CD8-positive, alpha-beta memory T cell (primary cell): ENCODE measurements at places on chromosomes 2 and 18. TPM values are rescaled to one million over a fixed set of nuclear protein-coding genes. Genes with fewer than 3 reads are reported as not detected.

DNA sequence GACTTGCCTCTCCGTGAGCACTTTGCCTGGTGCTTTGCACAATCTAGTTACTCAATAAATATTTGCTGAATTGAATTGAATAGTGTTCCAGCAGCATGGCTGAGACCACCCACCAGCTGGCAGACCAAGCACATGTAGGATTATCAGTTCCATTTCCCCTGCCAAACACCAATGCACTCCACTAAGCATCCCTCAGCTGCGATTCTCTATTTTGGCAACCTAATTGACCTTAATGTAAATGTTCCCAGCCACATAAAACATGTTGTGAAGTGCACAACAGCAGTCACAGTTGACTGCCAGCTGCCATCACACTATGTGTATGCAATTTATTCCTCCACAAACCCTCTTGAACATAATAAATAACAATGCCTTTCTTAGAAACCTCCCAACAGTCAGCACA is 1879.4 kb upstream of the PIK3C3 start:
- no peaks in the 10 kb centered on the region for H3K36me3 ChIP-seq
- H3K4me3 ChIP-seq = no peak overlapping the region
- no peak for DNase-seq
- H3K4me1 ChIP-seq = no peaks in the 10 kb centered on the region
- no peaks in the 10 kb centered on the region for H3K27me3 ChIP-seq

Gene SKA1
- 28.7 TPM for total RNA-seq

- H3K4me3 ChIP-seq = no peak overlapping the region
- H3K27me3 ChIP-seq = no peaks in the 10 kb centered on the region
- DNase-seq = no peak
- no peaks in the 10 kb centered on the region for H3K4me1 ChIP-seq
- no peaks in the 10 kb centered on the region for H3K36me3 ChIP-seq
Observed at GRCh38 chr2:56465491-56465890, 281.7 kb downstream of the CCDC85A start.

DNA sequence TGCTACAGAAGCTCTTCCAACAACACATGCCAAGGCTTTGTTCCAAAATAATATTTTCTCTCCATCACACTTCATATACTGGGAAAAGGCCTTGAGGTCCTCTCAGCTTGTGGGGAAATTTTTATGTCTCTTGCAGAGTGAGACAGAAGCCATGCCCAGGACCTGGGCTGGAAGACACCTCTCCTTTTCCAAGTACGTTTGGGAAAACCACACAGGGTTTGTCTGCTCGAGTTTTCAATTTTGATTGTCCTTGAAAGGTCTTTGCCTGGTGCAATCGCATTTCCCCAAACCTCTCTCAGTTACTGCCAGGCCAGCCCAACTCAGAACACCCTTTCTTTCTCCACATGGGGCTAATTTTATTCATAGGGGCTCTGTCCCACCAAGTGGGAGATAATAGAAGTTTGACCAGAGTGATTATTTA is 272.2 kb downstream of the OSR1 start:
- H3K36me3 ChIP-seq = no peaks in the 10 kb centered on the region
- no peak overlapping the region for H3K4me3 ChIP-seq
- H3K27me3 ChIP-seq = no peaks in the 10 kb centered on the region
- H3K27ac ChIP-seq = no peak overlapping the region

- H3K36me3 ChIP-seq = no peaks in the 10 kb centered on the region
- no peak for DNase-seq
- H3K27ac ChIP-seq = no peak overlapping the region
- H3K4me1 ChIP-seq = no peaks in the 10 kb centered on the region
- no peak overlapping the region for H3K4me3 ChIP-seq
Observed at GRCh38 chr18:76488190-76488589, 6.9 kb downstream of the ZNF516 start.

Gene IL1F10
- total RNA-seq = not detected

GRCh38 chr18:14927701-14928100 is 179.7 kb downstream of the ANKRD30B start:
- no peak overlapping the region for H3K4me3 ChIP-seq
- no peaks in the 10 kb centered on the region for H3K36me3 ChIP-seq
- H3K4me1 ChIP-seq = no peaks in the 10 kb centered on the region
- DNase-seq = no peak

DNA sequence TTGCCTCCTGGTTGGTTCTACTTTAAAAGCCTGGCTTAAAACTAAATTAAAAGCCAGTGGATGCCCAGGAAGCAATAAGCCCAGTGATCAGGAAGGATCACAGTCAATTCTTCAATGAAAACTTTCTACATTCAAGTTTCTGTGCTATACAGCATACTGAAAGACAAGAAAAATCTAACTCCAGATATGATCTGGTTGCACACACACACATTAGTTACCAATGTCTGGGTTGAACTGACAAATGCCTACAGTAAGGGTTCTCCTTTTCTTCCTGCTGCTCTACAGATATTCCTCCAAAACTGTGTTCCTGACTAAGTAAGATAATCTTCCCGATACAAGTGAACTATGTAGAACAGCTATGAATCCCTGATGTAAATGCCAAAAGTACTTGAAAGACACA is 81.3 kb downstream of the ROCK2 start:
- DNase-seq = no peak
- H3K27me3 ChIP-seq = no peaks in the 10 kb centered on the region
- no peaks in the 10 kb centered on the region for H3K4me1 ChIP-seq
- H3K27ac ChIP-seq = no peak overlapping the region
- no peaks in the 10 kb centered on the region for H3K36me3 ChIP-seq
